ENCODE measurements at places on chromosomes 7 and 10.

- peak; percentile 16 for DNase-seq
Measured at GRCh38 chr10:108911814-108912541, 1011.3 kb downstream of the XPNPEP1 start.

DNA sequence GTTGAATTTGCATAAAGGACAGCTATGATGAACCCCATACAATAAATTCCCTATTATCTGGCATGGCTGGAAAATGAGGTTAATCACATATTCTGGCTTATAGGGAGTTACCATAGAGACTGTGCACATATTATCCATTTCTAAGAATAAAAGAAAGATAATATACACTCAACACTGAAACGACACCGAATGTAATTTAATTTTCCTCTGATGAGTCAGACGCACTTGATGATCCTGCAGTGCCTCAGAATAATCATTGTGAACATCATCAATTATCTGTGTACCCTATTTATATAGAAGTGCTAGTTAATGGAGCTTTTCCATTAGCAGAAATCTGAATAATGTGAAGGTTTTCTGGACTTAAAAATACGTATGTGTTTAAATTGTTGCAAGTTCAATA is 60.2 kb downstream of the SGCE start:
- no peak for DNase-seq

DNA sequence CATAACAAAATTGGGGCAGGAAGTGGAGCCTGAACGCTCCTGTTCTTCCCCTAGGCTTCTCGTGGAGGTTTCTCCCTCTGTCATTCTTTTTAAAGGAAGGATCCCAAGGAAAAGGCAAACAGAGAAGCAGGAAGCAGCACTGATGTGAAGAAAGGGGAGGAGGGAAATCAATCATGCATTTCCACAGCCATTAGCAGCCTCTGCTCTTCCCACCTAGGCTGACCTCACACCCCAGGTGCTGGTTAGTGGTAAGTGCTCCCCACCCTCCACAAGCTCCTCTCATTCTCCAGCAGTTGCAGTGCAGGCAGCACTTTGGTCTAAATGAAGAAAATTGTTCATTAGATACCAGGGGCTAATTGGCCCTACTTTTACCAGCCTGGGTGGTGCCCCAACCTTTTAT is 2.6 kb downstream of the CRHR2 start:
- no peak for DNase-seq

DNA sequence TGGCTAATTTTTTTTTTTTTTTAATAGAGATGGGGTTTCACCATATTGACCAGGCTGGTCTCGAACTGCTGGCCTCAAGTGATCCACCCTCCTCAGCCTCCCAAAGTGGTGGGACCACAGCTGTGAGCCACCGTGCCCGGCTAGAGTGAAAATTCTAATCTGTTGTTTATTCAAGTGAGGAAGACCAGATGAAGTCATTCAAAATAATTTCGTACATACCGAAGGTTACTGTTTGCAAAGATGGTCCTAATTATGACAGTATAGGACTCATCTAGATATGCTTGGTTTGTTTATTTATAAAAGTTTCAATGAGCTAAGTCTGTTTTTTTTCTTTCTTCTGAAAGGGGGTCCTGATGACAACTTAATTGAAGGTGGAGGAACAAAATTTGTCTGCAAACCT is 376.8 kb downstream of the EXOC4 start:
- no peak for DNase-seq

DNA sequence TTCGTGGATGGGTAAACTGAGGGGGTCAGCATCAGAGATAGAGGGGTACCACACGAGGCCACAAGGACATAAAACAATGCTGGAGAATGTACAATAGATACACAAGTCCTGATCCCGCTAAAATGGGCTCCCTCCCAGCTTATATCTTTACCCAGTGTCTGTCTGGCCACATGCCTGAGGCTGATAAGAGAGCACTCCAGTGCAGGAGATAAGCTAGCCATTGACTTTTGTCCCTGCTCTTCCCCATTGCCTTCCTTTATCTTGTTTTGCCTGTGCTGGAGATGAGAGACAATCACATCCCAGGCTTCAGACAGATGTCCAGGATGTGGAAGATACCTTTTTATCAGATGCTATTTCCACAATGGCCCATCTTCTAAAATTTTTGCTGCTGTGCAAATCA is 6.0 kb downstream of the GAD2 start:
- peak; percentile 43 for DNase-seq

GRCh38 chr10:70921285-70921684 is 32.9 kb upstream of the PCBD1 start:
- no peak for DNase-seq

DNA sequence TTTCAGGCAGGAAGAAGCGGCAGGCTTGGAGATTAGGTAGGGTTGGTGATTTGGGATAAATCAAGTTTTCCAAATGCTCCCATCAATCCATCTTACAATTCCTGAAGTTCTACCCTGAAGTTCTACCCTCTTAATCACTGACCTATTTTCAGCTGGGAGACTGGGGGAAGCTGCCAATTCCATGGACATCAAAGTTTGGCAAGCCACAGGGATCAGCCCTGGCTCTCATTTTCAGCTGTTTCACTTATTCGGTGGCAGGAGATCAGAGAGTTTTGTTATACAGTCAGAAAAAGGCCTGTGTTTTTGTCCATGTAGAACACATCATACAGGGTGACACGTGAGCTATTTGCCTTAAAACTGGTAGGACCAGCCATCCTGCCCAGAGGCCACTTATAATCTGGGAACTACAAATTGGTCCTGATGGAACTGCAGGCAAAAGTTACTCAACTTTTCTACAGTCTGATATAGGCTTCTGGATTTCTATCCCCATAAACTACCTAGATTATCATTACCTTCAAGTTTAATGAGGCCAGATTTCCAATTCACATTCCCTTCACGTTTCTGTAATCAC is 112.9 kb upstream of the ZNF746 start:
- no peak for DNase-seq

GRCh38 chr10:99965700-99966099 is 44.0 kb downstream of the DNMBP start:
- DNase-seq: no peak

- no peak for DNase-seq
Measured at GRCh38 chr10:51658000-51658399, 41.4 kb downstream of the CSTF2T start.

GRCh38 chr10:95508730-95509129 is 52.4 kb downstream of the SORBS1 start:
- DNase-seq: no peak

DNA sequence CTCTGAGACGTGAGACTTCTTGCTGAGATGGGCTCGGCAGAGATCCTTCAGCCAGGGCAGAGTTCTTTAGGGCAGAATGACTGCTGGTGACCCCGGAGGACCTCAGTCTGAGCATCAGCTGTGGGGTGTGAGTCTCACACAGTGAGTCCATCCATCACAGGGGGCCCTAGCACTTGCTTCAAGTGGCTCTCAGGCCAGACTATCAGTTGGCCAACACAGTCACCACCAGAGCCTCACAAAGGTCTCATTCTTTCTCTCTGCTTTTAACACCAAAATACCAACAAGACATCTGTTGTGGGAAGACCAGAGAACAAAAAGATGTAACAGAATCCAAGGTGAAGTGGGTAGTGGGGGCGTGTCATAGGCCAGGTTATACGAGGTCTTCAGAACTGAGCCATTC is 345.6 kb upstream of the NRP1 start:
- DNase-seq: no peak

DNA sequence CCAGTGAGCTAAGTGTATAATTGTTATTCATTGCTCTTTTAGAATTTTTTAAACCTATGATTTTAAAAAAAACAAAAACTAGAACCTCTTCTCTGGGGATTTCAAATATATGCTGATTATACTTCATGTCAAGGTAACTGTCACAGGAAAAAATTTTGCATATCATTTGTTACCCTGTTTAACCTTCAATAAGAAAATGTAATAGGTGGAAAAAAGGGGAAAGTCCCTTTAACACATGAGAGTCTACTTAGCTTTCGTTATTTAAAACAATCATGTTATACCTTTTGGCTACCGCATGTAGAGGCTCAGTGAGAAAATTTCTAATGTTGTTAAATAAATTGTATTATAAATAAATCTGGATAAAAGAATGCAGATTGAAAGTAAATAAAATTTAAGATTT is 190.1 kb upstream of the AKR1E2 start:
- DNase-seq: no peak

GRCh38 chr7:47472444-47473157 is 109.3 kb downstream of the TNS3 start:
- DNase-seq: no peak

DNA sequence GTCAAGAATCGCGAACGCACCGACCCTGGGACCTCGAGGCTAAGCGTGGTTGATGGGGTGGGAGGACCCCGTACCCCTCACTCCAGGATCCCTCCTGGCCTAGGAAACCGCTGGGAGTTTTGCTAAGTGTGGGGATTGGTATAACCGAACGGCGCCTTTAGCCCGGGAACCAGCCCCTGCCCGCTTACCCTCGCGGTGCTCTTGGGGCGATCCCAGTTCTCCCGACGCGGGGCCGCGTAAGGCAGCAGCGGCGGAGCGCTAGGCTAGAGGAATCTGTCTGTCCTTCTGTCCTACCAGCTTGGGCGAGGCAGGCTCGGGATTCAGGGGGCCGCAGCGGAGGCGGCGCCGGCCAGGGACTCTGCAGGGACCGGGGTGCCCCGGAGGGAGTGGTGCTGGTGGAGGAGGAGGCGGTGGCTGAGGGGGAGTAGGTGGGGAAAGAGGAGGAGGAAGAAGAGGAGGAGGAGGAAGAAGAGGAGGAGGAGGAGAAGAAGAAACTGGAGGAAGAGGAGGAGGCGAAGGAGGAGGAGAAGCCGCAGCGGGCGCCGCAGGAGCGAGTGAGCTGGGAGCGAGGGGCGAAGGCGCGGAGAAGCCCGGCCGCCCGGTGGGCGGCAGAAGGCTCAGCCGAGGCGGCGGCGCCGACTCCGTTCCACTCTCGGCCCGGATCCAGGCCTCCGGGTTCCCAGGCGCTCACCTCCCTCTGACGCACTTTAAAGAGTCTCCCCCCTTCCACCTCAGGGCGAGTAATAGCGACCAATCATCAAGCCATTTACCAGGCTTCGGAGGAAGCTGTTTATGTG is 439 bp upstream of the EMX2 start:
- DNase-seq: peak; percentile 29

DNA sequence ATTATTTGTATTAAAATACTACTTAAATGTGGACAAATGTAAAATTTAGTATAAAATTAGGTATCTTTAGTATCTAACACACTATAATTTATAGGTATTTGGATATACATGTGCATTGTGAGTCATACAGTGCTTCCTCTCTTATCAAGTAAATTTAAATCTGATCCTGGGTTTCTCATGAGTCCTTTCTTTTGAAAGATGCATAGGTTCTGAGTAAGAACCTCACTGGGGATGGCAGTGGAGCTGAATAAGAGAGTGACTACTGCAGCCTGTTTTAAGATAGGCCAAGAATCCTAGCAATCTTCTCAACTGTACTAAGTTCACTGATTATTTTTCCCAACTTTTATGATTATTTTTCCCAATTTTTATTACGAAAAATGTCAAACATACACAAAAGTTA is 16.2 kb downstream of the CEP55 start:
- no peak for DNase-seq

DNA sequence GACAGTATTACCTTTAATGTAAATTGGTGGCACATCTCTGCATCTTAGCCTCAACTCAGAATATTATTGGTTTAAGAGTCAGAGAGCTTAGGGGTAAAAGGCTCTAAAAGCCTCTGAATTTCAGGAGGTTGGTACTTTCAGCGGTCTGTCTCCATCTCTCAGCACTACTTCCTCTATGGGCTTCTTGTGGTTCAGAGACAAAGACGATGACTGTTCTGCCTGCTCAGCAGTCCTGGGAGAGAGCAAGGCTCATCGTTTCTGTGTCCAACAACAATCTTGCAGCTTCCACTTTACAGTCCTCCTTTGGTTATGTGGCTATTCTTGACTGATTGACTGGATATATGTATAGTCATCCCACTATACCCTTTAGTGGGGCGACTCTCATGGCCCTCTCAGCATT is 394.7 kb downstream of the AUTS2 start:
- DNase-seq: no peak

GRCh38 chr7:99380823-99381663 is 6.5 kb downstream of the ARPC1B start:
- no peak for DNase-seq

GRCh38 chr10:74718208-74718607 is 108.2 kb upstream of the KAT6B start:
- no peak for DNase-seq

GRCh38 chr7:8035647-8036518 is 67.3 kb downstream of the GLCCI1 start:
- DNase-seq: peak; percentile 78

DNA sequence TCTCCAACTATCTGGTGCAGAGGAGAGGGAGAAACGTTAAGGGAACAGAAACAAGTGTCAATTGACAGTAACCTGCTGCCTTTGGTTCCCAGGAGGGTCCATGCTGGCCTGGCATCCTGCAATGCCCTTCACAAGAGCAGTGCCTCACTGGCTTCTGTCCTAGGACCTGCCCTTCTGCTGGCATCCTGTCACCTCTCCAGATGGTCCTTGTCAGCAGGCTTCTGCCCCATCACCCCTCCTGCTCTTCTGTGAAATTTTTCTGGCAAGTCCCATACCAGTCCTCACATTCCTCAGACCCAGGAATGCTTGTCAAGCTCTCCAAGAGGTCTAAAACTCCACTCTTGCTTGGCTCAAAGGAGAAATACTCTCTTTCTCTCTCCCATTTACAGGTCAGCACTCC is 34.2 kb downstream of the C10orf67 start:
- no peak for DNase-seq

- DNase-seq: no peak
Measured at GRCh38 chr10:70198696-70199466, 28.6 kb upstream of the SAR1A start.

DNA sequence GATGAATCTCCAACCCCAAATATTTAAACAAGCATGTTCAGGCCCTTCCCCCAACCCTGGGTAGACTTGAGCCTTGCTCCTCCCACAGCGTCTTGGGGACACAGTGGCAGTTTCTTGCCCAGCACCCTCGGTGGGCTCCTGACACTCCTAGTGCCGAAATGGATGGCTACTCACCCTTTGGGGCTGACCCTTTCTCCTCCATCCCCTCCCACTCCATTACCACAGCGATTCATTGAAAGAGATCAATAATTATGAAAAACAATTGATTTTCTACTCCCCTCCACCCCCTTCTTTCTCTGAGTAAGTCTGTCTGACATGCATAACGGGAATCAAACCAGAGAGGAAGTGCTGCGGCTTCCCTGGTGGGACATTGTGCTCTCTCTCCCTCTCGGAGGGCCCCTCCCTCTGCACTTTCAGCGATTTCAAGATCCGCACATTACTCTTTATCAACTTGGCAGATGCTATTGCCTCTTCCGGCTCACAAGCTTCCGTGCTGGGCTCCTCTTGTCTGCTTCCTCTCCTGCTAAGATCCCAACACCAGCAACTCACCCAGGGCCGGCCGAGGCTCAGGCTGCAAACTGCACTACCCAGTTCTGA is 79.0 kb upstream of the PLXNA4 start:
- peak; percentile 77 for DNase-seq

Data from hematopoietic multipotent progenitor cell treated with erythropoietin and hydrocortisone succinate and interleukin-3 and kit ligand, for 8 days (in vitro differentiated cells).